ENCODE measurements at places on chromosomes 2 and 18.

- DNase-seq = no peak
These were observed 134.6 kb upstream of the SCN7A start for GRCh38 chr2:166628478-166629136.

GRCh38 chr2:136327162-136327852, 209.4 kb upstream of the CXCR4 start:
- no peak for DNase-seq

DNA sequence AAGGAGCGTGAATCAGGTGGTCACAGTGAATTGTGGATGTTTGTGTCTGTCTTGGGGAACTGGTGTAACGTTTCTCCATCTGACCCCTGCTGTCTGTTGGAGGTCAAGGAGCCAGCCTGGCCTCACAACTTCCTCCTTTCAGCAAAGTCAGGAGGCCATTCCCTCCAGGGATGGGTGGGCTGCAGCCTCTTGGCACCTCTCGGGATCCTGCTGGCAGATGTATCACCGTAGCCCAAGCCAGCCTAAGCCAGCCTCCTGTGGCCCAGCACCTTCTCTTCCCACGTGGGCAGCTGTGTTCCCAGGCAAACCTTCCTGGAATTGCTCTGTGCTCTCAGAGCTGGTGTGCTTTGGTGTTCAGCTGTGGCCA, 30.5 kb downstream of the HPCAL1 start:
- DNase-seq = no peak

DNA sequence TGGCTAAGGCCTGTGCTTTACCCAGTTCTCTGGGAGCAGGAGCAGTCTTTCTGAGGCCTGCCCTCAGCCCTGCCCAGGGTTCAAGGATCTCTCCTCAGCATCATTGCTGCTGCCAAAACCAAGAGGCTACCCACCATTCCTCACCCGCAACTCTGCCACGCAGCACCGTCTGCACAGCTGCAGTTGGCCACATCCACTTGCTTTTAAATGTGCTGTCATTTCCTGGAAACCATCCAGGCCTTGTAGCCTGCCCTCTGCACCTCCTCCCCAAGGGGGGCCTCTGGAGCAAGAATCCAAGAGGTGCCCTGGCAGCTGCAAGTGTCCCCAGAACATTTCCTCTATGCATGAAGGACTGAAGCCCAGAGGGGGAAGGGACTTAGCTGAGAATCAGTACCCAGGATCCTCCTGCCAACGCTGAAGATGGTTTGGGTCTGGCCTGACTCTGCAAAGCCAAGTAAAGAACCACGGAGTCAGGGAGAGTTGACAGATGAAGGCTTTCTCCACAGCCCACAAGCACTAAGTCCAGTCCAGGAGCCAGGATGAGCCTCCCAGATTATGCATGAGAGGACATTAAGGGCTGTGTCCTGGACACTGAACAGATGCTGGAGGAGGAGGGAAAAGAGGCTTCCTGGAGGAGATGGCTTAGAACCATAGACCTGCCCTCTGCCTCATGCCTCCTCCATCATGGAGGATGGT, 14.9 kb downstream of the EMX1 start:
- peak; percentile 62 for DNase-seq

- no peak for DNase-seq
These were observed 572.7 kb upstream of the SALL3 start for GRCh38 chr18:78406743-78407465.

- DNase-seq = peak; percentile 32
These were observed 368 bp downstream of the TMEFF2 start for GRCh38 chr2:192194265-192194865.

- no peak for DNase-seq
These were observed 51.8 kb downstream of the ADD2 start for GRCh38 chr2:70716131-70716743.

Data from foreskin fibroblast (primary cell).